ENCODE measurements at places on chromosomes 7 and 10. TPM values are rescaled to one million over a fixed set of nuclear protein-coding genes. Genes with fewer than 3 reads are reported as not detected.

- DNase-seq: no peak
Observed at GRCh38 chr10:97331153-97331703, 3.3 kb downstream of the FRAT2 start.

- peak; percentile 81 for DNase-seq
Observed at GRCh38 chr10:15168291-15168785, at the start of gene NMT2. NMT2 (minus strand) TSS chr10:15168693; CDS start chr10:15168612, 81 bp downstream.

RNF148 gene
- total RNA-seq: not detected

CFTR gene
- total RNA-seq: not detected

PPP1R9A gene
- total RNA-seq: 22.7 TPM

GRCh38 chr10:101504438-101504837 lies 83.6 kb downstream of the POLL start:
- no peak for DNase-seq

SP4 gene
- total RNA-seq: 20.6 TPM

LRRC18 gene
- not detected for total RNA-seq

HOXA6 gene
- total RNA-seq: 1.6 TPM

SVOPL gene
- total RNA-seq: not detected

TFPI2 gene
- 0.84 TPM for total RNA-seq

CLEC2L gene
- 0.65 TPM for total RNA-seq

DNA sequence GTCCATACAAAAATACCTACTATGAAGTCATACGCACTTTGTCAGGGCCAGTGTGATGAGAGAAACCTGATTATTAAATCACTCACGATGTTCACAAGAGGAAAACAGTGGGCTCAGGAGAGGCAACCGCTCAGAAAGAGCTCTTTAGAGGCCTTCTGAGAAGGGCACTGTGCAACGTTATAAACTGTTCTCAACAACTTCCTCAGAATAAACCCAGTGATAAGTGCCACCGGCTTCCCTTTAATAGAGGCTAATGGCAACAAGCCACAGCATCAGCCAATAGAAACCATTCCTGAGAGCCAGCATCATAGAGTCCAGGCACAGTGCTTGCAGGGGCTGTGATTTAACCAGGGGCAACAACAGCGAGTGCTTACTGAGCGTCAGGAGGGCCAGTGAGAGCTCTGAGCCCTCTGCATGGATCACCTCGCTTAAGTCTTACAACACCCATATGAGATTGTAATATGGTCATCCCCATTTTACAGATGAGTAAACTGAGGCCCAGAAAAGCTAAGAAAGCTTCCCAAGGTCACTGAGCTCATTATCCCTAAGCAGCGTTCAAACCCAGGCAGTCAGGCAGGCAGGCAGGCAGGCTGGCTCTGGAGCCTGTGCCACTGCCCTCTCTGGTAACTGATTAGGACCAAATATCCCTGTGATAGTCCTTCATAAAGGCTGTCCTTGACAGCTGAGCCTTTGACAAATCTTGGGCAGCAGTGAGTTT lies 30.9 kb upstream of the ATXN7L1 start:
- DNase-seq: no peak

GRCh38 chr10:102613286-102613685 lies 31.0 kb upstream of the TRIM8 start:
- DNase-seq: no peak

IGFBP3 gene
- 40.2 TPM for total RNA-seq

- no peak for DNase-seq
Observed at GRCh38 chr10:15758618-15759017, 38.9 kb upstream of the ITGA8 start.

DNA sequence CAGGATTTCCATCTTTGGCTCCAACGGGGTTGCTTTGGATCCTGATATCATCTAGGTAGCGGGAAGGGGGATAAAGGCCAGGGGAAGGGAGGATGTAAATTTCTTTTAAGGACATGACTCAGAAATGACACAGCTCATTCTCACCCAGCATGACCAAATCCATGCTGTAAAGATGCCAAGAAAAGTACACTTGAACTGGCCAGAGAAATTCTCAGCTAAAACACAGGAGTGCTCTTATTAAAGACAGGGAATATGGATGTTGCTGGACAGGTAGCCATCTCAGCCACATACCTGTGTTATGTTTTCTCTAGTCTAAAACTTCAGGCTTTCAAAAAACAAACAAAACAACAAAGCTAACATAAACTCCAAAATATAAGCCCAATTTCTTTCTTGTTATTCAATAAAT lies 68.3 kb downstream of the NAMPT start:
- no peak for DNase-seq

GRCh38 chr7:26156451-26157420 lies 4.7 kb downstream of the NFE2L3 start:
- no peak for DNase-seq

- no peak for DNase-seq
Observed at GRCh38 chr10:123858077-123858681, 33.4 kb downstream of the CPXM2 start.

- DNase-seq: no peak
Observed at GRCh38 chr7:122454776-122455507, 150.4 kb upstream of the FEZF1 start.

ARHGAP22 gene
- 5.2 TPM for total RNA-seq

FAM13C gene
- total RNA-seq: 2.9 TPM

DNA sequence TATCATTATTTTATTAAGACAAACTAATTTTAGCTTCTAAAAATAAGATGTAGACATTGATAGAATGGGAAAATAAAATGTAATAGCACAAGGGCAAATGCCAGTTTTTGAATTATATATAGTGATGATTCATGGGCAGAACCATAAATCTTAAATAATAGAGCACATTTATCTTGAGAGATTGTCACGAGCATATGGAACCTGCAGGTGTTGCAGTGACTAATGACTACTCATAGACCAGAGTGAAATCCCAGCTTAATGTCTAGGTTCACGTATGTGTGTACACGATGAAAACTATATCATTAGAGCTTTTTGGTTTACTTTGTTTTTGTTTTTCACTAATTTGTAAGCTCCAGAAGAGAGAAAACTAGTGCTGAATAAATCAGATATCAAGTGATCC lies 150.2 kb upstream of the CACNA2D1 start:
- no peak for DNase-seq

All from neural crest cell (in vitro differentiated cells).